ENCODE measurements at places on chromosomes 5 and 9. TPM values are rescaled to one million over a fixed set of nuclear protein-coding genes. Genes with fewer than 3 reads are reported as not detected.

The OTULIN gene
- 30.6 TPM for total RNA-seq

The GMCL2 gene
- not detected for total RNA-seq

The NRARP gene
- total RNA-seq, result 33.9 TPM

The PRSS3 gene
- 64.0 TPM for total RNA-seq

The LRRC19 gene
- not detected for total RNA-seq

The ELAVL2 gene
- total RNA-seq, result not detected

The FABP6 gene
- total RNA-seq, result not detected

The PCDHGB3 gene
- 2.5 TPM for total RNA-seq

The PCDHB7 gene
- 0.95 TPM for total RNA-seq

The FAM151B gene
- 0.38 TPM for total RNA-seq

The PCSK5 gene
- 17.0 TPM for total RNA-seq

The FCN2 gene
- not detected for total RNA-seq

The FOXD4L3 gene
- total RNA-seq, result not detected

The DAB2 gene
- total RNA-seq, result 0.95 TPM

The TMEM252 gene
- not detected for total RNA-seq

The TPPP gene
- 5.8 TPM for total RNA-seq

The DIRAS2 gene
- not detected for total RNA-seq

The DMRT2 gene
- total RNA-seq, result 1.3 TPM

The LCN9 gene
- not detected for total RNA-seq

The NDUFS4 gene
- 85.6 TPM for total RNA-seq

The TAF11L12 gene
- not detected for total RNA-seq

The TLN1 gene
- 94.7 TPM for total RNA-seq

The PRR16 gene
- total RNA-seq, result 0.48 TPM

The PCA3 gene
- total RNA-seq, result not detected

The LCN1 gene
- not detected for total RNA-seq

The IDNK gene
- total RNA-seq, result 6.3 TPM

The DPM2 gene
- total RNA-seq, result 15.3 TPM

The PCDHA9 gene
- total RNA-seq, result not detected

The EIF4EBP3 gene
- 12.4 TPM for total RNA-seq

The PCDHGC5 gene
- 0.26 TPM for total RNA-seq

All from esophagus squamous epithelium (tissue), 5 donors.